Activated CD4-positive, alpha-beta T cell treated with anti-CD3 and anti-CD28 coated beads for 48 hours (primary cell): ENCODE measurements at places on chromosomes 3 and 15.

DNA sequence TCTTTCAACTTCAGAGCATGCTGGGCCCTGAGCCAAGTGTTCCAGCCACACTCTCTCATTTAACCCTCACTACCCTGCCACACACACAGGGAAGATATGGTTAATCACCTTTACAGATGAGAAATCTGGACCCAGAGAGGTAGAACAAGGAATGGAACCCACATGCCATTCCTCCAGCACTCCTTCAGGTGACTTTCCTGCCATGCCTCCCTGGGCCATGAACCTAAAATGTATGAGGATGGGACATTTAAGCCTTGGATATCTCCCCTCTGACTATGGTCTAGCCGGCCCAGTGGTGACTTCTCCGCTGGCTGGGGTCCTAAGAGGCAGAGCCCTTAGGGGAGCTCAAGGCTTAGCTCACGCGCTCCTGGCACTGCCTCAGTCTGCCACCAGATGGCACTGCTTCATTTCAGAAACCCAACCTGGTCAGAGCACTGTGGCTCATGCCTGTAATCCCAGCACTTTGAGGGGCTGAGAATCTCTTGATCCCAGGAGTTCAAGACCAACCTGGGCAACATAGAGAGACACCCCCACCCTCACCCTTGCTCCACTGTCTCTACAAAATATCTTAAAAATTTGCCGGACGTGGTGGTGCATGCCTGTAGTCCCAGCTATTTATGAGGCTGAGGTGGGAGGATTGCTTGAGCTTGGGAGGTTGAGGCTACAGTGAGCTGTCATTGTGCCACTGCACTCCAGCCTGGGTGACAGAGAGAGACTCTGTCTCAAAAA is 2.2 kb upstream of the DCAF1 start:
- peak; percentile 88 for DNase-seq

GRCh38 chr3:195086885-195087284 is 184.1 kb downstream of the XXYLT1 start:
- no peak for DNase-seq

- no peak for DNase-seq
Observed at GRCh38 chr3:42693530-42693930, 8.2 kb downstream of the KLHL40 start.

DNA sequence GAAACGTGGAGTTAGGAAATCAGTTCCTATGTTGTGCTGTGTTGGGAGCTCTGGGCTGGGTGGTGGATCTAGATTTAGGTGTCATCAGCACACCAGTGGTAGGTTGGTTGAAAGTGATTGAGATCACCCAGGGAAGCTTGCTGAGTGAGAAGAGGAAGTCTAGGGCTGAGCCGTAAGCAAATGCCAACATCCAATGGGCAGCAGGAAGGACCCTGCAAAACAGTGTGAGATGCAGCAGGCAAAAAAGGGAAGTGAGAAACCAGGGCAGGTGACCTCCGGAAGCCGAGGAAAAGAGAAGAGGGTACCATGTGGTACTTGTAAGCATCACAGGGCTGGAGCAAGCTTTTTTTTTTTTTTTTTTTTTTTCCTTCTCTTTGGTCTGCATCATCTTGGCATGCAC is 15.9 kb upstream of the COPG1 start:
- DNase-seq, result no peak

DNA sequence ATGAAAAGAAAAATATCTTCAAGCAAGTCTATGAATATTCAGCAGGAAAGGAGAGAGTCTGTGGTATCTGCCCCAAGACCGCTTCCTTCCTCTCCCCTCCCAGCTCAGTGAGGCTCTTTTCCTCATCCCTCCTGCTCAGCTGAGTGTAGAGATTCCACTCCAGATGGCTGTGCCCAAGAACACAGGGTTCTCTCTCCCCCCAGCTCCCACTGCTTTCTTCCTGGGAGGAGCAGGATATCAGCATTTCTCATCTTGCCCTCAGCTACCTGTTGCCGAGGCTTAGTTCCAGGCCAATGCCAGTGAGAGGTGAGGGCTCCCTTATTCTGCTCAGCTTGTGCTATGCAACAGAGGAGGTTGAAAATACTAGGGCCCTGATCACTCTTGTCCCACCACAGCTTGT is 211.9 kb downstream of the SV2B start:
- no peak for DNase-seq

GRCh38 chr3:108780235-108780634 is 23.0 kb upstream of the RETNLB start:
- peak; percentile 33 for DNase-seq

- DNase-seq, result no peak
Observed at GRCh38 chr3:136070953-136071949, 105.7 kb downstream of the PPP2R3A start.
